Tibial artery (tissue), 4 donors: ENCODE measurements at places on chromosomes 12 and 14.
A peak's percentile ranks its signal among the peaks of the same experiment; 100 is the strongest.

- DNase-seq: peak; percentile 78
These were observed 7.2 kb upstream of the GPR84 start for GRCh38 chr12:54371328-54372112.

DNA sequence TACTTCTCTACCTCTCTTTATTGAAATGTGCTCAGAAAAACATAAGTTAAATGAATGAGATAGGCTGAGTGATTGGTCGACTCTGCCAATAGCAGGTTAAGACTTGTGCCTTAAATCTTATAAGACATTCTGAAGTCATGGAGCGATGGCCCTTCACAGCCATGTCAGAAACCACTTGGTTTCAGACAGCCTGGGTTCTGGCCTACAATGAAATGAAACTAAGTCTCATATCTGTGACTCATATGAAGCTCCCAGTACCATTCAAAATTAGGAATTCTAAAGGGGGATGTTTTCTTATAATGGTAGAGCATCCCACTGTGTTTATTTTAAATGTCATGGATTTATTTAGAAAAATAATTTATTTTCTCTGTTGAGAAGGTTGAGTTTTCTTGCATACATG, 42.6 kb downstream of the PLXNC1 start:
- no peak for DNase-seq

DNA sequence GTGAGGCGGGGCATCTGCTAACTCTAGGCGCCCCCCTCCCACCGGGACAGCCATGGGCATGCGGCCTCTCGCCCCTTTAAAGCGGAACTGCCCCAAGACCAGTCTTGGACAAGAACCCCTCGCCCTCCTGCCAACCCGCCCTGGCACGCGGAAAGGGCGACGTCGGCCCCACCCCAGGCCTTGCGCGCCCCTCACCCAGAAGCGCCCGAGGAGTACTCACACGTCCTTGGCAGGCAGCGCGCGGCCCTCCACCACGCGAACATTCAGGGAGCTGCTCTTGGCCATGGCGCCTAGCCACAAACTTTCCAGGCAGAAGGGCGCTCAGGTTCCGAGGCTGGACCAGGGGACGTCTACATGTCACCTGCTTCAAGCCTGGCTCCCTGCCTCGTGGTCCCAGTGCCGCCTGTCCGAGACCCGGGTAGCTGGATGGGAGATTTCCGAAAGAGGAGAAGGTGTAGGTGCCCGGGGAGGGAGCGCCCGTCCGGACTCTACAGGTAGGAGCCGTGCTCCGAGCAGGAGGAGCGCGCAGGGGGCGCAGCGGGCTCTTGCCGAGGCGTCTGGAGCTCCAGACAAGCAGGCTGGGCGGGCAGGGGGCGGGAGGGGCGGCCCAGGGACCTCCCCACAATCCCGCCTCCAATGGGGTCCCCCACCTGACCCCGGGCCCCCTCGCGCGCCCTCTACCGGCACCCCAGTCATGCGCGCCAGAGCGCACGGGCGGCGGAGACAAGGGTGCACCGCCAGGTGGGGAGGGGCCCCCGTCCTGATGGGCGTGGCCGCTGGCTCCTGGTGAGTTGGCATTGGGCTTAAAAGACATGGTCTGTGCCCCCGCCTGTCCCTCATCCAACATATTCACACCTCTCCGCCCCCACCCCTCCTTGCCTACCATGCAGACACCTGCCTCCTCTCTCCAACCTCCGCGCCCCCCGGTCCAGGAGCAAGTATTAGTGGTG, at the start of gene RASAL1:
RASAL1 (minus strand) TSS at position 584 of the 950 bp plus-strand sequence; CDS start at position 285, 299 bp downstream.
- DNase-seq: no peak

GRCh38 chr12:93380480-93381121, 2.9 kb downstream of the NUDT4 start:
- DNase-seq: no peak

DNA sequence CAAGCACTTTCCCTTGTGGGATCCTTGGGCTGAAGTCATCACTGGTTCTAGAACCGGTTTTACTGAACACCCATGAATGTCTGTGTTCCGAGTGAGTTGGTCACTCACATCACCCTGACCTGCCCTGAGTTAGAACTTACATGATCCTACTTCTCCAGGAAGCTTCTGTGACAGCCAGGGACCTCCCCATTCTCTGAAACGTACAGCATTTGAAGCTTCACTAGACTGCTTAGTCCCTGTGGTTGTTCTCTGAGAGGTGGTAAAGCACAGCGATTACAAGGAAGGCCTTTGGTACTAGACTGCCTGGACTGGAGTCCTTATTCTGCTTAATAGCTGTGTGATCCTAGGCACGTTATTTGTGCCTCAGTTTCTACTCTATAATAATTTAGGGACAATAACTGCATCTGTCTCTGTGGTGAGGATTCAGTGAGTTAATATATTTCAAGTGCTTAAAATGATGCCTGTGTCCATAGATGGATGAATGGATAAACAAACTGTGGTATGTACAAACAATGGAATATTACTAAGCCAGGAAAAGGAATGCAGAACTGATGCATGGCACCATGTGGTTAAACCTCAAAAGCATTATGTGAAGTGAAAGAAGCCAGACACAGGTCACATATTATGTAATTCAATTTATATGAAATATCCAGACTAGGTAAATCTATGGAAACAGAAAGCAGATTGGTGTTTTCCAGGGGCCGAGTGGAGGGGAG, 54.7 kb upstream of the DDX11 start:
- DNase-seq: no peak

- no peak for DNase-seq
These were observed 386.4 kb downstream of the TRHDE start for GRCh38 chr12:72658615-72659014.

GRCh38 chr12:95446506-95446900, 27.4 kb upstream of the METAP2 start:
- DNase-seq: peak; percentile 35

DNA sequence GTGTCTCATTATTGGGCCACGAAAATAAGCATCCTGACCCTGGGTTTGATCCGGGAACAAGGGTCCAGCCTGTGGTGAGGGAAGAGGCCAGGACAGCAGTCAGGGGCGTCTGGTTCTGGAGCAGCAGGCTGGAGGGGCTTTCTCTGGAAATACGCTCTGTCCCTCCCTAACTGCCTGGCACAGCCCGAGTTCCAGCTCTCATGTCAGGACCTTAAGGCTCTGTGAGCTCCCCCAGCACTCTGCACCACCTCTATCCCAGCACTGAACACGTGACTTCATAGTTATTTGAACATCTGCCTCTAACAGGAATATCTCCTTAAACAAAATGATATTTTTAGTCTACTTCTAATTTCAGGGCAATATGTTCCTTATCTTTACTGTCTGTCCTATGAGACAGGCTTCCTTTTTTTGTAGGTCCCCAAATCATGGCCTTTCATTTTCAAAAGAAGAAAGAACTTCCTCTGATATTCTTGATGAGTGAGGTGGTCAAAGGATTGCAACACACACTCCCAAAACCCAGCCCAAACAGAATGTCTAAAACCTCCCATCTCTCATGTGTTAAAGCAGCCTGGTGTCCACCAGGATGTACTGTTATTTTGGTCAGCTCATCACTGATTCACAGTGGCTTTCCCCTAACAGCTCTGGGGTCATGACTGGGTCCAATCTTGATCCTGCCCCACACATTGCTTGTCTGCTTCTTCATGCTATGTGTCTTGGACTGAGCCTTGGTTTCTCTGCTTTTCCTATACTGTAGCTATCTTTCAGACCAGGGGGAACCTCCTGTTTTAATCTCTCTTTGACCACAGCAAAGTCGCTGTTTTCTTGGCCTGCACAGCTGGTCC, 9.7 kb downstream of the AQP6 start:
- no peak for DNase-seq

- DNase-seq: no peak
These were observed 4.9 kb upstream of the KLHL33 start for GRCh38 chr14:20440882-20441281.

DNA sequence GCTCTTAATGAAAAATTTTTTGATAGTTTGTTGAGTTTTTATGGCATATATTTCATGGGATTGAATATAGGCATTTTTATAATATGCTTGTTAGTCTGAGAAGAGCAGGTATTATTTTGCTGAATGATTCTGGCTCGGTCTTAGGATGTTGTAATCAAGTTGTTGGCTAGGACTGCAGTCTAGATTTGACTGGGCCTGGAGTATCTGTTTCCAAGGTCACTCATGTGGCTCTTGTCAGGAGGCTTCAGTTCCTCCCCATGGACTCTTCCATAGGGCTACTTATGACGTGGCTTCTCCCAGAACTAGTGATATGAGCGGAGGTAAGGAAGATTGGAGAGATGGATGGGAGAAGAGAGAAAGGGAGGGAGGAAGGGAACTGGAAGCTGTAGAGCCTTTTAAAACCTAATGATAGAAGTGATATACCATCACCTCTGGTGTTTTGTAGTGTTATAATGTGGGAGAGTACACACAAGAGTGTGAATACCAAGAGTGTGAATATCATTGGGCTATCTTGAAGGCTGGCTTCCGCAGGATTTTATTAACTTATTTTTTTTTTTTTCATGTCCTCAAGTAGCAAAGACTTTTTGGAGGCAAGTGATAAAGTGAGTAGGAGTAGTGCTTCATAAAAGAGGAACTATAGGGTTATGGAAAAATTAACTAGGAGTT, 4.4 kb downstream of the MNAT1 start:
- no peak for DNase-seq

DNA sequence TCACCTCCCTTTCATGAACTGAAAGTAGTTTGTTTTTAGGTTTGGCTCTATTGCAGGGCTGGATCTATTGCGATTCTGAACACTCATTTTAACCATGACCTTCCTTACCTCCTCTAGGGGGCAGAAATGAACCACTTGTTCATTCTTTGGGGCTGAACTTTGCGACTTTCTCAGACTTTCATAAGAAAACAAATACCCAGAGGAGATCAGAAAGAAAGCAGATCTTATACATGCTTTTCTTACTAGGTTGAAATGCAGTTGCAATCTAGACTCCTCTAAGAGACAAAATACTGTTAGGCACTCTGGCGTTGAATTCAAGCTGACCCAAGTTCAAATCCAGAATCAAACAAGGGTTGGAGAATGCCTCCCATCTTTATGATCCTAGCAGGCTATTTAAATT, 32.6 kb upstream of the PLEKHG3 start:
- DNase-seq: no peak

DNA sequence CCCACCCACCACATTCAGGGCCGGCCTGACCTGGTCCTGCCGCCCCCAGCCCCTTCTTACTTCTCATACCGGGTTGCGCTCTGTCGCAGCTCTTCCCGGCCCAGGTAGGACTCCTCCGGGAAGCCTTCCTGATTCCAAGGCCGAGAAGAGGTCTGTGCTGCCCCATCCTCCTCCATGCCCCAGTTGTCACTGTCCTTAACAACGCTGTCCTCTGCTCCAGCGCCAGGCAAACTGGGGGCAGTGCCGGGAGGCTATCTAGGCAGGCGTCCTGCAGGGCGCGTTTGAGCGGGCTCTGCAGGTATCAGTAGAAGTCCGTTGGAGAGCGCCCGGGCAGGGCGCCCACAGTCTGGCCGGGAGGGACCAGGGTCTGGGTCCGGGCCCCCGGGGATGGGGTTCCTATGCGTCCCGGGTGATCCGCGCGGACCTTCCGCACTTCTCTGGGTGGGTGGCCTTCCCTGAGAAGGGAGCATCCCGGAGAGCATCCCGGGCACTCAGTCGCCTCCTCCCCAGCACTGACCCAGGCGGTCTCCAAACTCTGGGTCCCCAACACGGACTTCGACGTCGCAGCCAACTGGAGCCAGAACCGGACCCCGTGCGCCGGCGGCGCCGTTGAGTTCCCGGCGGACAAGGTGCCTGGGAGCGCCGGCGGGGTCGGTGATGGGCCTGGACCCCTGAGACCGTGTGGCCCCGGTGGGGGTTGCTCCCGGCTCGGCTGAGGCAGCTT, 900 bp downstream of the AMN start:
- DNase-seq: no peak

- DNase-seq: no peak
These were observed 11.2 kb upstream of the MAP1LC3B2 start for GRCh38 chr12:116547955-116548501.

DNA sequence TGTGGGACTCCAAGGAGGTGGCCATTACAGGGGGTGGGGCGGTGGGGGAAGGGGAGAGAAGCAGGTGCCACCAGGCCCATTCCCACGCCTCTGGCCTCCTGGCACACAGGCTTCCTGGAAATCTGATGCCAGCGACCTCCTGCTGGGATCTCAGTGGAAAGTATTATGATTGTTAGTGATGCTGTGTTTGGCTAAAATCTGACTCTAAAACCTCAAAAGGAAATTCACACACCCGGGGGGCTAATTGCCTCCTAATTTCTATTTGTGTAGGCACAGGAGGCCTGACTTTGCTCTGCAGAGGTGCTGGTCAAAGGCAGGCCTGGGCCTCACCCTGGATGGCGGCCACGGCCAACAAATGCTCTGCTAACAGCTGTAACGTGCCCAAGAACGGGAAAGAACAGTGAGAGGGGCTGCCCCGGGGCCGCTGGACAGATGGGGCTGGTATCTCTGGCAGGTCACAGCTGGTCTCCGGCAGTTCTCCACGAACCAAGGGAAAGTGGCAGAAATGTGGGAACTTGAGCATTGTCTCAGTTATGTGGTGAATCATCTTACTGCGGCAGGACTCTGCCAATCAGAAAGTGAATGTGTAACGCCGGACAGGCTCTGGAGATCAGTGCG, 14.3 kb downstream of the FAM181A start:
- no peak for DNase-seq

DNA sequence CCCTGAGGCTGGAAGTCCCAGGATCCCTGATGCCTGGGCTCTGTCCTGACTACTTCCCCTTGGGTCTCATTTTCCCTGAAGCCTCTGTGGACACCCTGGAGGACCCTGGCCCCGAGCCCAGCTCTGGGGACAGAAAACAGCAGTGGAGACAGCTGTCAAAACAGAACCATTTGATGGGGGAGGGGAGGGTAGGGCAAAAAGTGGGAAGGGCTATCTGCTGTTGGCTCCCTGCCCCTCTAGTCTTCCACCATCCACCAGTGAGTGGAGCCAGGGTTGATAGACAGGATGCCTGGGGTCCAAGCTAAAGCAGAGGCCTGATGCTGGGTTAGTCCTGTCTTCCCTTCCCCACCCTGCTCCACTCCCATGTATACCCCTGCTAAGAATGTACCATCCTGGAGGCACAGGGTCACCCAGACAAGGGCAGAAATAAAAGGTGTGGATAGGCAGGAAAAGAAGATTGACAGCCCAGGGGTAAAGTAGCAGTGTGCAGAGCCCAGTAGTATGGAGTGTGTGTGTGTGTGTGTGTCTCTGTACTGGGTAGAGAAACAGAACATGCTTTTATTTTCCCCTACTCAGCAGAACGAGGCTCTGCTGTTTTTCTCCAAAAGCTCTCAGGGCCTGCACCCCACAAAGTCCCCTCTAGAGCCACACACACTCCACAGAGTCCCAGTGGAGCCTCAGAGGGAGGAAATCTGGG, 9.8 kb downstream of the ZNF385A start:
- no peak for DNase-seq

GRCh38 chr12:93714382-93714781, 37.2 kb downstream of the CRADD start:
- DNase-seq: peak; percentile 27
